ENCODE measurements at places on chromosomes 7 and 10.

GRCh38 chr7:44998153-44998871 is 1.7 kb upstream of the CCM2 start:
- no peak for DNase-seq

- peak; percentile 84 for DNase-seq
Observed at GRCh38 chr7:2821842-2822507, 22.1 kb downstream of the GNA12 start.

DNA sequence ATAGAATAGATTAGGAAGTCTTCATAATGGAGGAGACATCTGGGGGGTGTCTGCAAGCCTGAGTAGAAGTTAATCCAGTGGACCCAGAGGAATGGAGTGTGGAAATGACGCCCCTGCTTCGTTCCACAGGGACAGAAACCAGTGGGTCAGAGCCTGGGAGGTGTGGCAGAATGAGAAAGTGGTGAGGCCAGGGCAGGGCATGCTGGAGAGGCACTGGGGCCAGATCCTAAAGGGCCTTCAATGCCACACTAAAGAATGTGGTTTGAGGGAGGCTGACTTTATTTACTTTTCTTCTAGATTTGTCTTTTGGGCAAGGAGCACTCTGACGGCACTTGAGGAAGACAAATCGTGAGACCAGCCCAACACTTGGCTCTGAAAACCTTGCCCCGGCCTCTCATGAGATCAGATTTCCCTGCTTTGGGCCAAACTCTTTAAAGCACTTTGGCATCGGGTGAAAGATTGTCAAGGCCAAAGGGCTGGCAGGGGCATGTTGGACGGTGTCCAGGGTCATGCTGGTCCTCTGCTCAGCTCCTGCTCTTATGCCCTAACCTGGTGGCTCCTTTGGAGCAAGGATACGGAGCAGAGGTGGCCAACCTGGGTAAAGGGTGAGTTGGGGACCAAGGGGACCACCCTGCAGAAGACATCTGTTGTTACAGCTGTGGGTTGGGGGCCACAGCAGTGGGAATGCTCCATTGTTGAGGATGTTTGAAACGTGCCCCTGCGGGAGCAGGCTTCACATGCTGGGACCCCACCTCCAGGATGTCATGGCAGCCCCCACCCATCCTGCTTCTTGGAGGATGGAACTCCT is 157.0 kb upstream of the ZMIZ1 start:
- no peak for DNase-seq

DNA sequence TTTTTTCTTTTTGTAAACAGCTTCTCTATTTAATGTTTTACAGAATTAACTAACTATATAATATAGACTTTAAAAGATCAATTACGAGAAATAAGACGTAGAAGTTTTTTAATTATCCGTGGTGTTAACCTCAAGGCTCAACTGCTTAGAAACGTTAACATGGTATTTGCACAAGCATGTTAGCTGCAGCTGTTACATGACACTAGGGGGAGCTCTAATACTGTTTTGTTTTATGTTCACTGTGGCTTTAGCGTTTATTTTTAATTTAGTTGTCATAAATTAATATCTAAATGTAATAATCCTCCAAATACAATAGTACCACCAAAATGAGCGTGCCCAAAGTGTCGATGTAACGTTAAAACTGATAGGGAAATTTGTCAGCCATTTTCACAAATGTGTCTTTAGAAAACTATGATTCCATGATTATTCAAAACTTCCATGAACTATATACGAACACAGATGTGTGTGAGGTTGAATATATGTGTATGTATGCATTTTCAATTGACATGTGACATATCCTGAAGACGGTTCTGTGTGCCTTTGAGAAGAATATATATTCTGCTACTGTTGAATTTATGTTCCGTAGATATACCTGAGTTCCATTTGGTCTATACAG is 828.8 kb upstream of the MBL2 start:
- no peak for DNase-seq

GRCh38 chr7:123537026-123537642 is 2.7 kb upstream of the IQUB start:
- no peak for DNase-seq

- DNase-seq = no peak
Observed at GRCh38 chr10:73174148-73174925, 6.4 kb downstream of the FAM149B1 start.

- no peak for DNase-seq
Observed at GRCh38 chr7:105578496-105578895, 2.8 kb downstream of the EFCAB10 start.

GRCh38 chr10:88586462-88586861 is at the start of gene LIPJ:
LIPJ (plus strand) TSS chr10:88586762; CDS start chr10:88590688, 3,926 bp downstream.
- no peak for DNase-seq

DNA sequence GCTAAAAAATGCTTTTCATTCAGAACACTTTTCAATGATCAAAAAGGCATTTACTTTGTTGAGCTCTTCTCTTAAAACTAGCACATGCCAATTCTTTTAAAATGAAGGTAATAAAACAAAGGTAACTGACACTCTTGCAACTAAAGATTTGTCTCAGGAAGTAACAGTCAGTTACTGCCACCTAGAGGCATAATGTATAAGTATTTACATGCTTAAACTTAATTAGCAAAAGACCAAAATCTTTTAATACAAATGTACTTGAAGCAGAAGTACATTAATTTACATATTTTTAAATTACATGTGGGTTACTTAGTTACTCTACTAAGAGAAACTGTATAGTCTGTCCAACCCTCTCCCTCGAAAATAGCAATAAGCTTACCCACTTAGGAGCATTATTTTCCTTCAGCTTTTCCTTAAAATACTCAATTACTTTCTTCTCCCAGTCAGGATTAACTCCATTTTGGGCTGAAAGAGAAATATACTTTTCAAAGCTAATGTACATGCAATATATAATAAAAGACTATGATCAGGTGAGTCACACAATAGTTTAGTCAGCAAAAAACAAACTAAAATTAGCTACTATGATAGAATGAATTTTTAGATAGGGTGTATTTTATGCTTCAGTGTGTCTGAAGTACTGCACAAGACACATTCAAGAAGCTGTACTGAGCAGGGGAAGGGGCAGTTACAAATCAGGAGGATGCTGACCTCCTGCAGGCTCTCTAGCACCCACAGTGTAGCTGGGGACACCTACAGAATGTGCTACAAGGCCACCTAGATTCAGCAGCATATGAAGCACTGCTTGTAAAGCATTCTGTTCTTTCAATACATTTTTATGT is 13.0 kb downstream of the MCMBP start:
- DNase-seq = no peak

DNA sequence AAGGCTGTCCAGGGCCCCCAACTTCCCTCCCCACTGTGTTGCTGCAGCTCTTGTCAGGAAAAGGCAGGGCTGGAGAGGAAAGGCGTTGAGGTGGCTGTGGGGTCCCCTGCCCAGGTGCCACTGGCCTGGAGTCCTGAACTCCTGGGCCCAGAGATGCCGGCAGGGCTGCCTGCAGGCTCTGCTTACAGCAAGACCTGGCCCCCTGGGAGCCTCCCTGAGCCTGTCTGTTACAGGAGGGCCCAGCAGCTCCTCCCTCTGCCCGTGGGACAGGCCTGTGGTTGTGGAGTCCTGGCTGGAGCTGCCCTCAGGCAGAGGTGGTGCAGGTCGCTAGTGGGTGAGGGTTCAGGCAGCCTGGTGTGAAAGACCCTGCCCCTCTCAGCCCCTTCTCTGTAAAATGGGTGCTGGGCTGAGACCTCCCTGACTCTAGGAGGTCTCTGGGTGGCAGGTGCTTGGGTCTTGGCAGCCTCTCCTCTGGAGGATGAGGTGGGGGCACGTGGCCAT is 9.9 kb downstream of the ANTXRL start:
- no peak for DNase-seq

DNA sequence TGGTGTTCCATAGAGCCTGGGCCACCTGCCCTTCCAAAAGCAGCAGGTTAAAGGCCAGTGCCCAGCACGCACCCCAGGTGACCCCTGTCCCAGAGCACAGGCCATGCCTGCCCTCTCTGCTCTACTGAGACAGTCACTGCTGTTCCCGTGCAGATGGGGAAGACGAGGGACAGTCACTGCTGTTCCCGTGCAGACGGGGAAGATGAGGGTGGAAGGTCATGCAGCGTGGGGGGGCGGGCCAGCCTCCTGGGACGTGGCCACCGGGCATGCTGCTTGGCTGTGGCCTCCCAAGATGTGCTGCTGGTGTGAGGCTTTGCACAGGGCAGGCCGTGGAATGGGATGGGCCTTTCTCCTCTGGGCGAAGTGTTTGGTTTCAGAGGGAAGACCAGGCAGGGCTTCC is 18.4 kb downstream of the LRRC27 start:
- no peak for DNase-seq

GRCh38 chr7:17206349-17206905 is 92.0 kb upstream of the AHR start:
- DNase-seq = no peak

GRCh38 chr7:139893461-139893860 is 64.4 kb downstream of the TBXAS1 start:
- no peak for DNase-seq

GRCh38 chr10:69506834-69507713 is 55.8 kb downstream of the TSPAN15 start:
- DNase-seq = no peak

GRCh38 chr10:71979692-71980062 is 15.5 kb downstream of the CHST3 start:
- no peak for DNase-seq

GRCh38 chr10:118674226-118674919 is 78.9 kb upstream of the PRLHR start:
- no peak for DNase-seq

GRCh38 chr7:45451342-45452035 is 122.7 kb upstream of the ADCY1 start:
- no peak for DNase-seq

DNA sequence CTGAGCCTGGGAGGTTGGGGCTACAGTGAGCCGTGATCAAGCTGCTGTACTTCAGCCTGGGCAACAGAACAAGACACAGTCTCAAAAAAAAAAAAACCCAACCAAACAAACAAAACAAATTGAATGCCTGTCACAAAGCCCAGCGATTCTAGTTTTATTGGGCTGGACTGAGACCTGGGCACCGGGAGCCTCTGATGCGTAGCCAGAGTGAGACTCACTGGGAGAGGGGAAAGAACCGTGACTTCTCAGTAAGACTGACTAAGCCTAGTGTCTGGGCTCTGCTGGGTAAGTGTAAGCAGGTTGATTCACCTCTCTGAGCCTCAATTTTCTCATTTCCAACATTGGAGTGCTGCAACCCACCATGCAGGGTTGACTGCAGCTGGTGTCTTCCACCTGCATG is 10.1 kb upstream of the LEP start:
- no peak for DNase-seq

GRCh38 chr10:52918714-52919305 is 146.2 kb upstream of the MBL2 start:
- no peak for DNase-seq

DNA sequence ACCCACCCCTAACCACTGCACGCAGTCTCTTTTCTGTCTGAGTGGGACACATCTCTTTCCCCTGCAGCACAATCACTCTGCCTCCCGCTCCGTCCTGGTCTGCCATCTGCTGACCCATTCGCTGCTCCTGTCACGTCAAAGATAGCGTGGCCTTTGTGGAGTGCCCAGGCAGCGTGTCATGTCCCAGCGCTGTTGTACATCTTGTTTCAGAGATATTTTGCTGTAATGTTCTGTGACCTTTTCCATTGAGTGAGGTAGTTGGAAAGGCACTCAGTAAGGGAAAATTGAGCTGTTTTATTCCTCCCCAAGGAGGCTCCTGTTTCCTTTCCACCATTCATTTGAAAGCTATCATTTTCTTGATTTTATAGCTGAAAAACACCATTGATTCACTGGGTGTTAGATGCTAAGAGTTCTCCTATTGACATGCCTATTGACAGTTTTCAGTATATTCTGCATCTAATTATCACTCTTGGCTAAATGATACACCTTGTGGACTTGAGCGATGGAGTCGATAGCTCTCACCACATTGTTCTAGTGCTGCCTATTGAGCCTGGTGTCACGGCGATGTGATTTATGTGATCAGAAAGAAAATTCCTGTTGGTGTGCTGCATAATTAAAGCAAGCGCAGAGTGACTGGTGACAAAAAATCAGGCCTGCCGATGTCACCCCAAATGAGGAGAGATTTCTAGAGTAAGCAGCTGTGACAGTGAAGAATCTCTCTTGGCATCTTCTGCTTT is 372.6 kb downstream of the LRMDA start:
- no peak for DNase-seq

GRCh38 chr10:86291616-86292340 is 74.8 kb downstream of the GRID1 start:
- no peak for DNase-seq

- DNase-seq = no peak
Observed at GRCh38 chr7:107386548-107387102, 83.2 kb upstream of the GPR22 start.

DNA sequence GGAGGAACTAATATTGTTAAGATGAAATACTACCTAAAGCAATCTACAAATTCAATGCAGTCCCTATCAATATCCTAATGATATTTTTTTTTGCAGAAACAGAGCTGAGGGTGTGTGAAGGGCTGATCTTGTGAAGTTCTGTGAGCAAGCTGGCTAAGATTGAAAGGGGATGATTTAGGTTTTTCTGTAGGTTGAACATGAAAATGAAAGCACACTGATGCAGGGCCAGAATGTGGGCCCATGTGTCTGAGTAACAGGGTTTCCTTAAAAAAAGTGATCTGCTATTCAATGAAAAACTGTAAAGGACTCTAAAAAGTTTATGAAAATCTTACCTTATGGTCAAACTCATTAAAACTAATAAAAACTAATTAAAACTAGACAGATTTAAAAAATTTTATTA is 47.4 kb downstream of the GRB10 start:
- no peak for DNase-seq

- no peak for DNase-seq
Observed at GRCh38 chr7:113004726-113005454, 81.7 kb downstream of the GPR85 start.

- no peak for DNase-seq
Observed at GRCh38 chr10:52111101-52111891, 202.8 kb upstream of the DKK1 start.
